Activated T-helper 1 cell treated with anti-CD3 and anti-CD28 coated beads, Interleukin-2, amount 50 U/mL, for 16 hours (primary cell): ENCODE measurements at places on chromosomes 5 and 9.

GRCh38 chr9:123637945-123638634 is 282.1 kb downstream of the CRB2 start:
- no peak for DNase-seq

DNA sequence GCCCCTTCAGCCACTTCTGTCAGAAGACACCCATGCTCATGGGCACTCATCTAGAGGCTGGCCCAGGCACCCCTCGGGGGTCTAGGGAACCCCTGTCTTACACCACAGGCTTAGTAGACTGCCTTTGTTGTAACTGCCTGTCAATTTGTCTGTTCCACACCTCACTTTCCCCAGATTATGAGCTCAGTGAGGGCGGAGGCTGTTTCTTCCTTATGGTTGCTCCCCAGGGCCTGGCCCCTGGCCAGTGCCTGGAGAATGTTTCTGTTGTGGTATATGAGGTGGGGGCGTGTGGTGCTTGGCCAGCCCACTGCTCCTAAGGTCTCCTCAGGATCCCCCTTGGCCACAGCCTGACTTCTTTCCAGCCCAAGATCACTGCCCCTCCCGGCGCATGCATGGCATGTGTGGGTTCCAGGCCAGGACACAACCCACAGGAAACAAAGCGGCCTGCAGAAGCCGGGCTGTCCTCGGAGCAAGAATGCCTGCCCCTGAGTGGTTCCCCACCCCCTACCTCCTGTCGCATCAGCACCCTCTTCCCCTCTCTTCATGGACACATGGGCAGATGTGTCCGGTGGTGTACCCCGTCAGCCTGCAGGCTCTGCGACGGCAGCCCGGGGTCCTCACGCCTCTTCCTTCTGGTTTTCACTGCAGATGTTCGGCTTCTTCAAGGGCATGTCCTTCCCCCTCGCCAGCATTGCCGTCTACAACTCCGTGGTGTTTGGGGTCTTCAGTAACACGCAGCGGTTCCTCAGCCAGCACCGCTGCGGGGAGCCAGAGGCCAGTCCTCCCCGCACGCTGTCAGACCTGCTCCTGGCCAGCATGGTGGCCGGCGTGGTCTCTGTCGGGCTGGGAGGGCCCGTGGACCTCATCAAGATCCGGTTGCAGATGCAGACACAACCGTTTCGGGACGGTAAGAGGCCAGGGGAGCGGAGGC is 17.7 kb downstream of the SLC25A48 start:
- no peak for DNase-seq

GRCh38 chr9:7325995-7326394 is 473.6 kb downstream of the DMAC1 start:
- no peak for DNase-seq

DNA sequence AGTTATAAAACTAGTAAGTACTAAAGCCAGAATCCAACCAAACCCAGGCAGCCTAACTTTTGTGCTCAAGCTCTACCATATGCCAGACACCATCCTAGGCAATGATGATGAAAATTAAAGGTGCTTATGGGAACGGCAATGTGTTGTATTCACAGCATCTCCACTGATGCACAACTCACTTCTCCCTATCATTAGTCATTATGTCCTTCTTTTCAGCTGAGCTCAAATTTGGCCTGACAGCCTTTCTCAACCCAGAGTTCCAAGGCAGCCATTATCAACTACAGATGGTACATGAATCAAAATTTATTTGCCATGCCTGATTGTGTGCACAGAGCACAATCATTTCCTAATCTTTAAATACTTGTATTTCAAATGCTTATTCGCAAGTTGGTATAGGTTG is 121.6 kb upstream of the TNPO1 start:
- no peak for DNase-seq

- peak; percentile 72 for DNase-seq
These were observed 22.1 kb downstream of the PTCH1 start for GRCh38 chr9:95494416-95495371.

DNA sequence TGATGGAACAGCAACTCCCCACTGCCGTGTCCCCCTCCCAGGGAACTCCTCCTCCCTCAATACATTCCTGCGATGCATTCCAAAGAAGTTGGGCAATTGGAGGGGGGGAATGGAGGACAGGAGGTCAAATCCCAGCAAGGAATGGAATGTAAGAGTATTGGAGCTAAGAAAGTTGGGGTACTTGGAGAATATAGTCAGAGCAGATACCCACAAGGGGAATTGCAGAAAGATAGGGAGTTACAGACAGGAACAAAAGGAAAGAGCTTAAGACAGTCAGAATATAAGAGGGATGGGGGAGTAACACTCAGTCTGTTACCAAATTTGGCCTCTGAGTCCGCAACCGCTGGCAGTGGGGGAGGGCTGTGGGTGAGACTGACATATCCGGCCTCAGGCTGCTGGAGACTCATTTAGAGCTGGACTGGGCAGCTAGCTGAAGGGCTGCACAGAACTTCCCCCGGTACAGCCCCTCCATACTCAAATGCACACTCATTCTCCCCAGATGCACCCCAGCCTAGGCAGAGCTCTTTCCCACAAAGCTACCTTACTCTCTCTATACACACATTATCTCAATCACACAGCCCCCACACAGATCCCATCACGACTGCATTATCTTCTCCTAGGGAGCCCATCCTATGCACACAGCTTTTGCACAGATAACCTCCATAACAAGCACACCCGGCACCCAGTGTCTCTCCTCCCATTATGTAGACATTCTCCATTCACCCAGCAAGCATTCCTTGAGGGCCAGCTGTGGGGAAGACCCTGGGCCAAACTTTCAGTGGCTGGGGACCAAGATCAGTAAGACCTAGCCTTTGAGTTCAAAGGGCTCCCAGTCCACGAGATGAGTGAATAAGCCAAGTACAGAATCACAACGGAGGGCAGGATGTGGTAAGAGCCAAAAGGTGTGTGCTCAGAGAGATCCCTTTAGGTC is 3.7 kb downstream of the TLN1 start:
- no peak for DNase-seq

DNA sequence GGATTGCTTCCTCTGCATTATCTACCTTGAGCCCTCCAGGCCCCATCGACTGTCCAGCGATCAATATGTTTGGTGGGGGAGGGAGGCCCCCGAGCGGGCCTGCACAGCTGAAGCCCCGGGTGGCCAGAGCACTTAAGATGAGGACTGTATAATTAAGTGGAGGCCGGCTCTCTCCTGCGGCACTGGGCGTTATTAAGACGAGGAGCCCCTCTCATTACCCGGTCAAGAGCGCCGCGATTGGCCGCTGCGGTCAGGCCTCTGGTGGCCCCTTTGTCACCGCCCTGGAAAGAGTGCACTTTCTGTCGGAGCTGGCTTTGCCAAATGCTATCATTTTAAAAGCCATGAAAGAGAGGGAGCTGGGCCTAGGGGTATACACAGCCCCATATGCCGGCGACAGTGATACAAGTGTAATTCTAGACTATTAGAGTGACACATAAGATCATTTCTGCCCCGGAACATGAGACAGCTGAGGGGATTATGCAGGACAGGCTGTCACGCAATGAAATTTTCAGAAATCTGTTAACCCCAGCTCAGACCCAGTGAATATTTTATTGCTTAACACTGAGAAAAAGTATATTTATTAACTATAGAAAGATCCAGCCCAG is 106.3 kb upstream of the IRX1 start:
- no peak for DNase-seq

DNA sequence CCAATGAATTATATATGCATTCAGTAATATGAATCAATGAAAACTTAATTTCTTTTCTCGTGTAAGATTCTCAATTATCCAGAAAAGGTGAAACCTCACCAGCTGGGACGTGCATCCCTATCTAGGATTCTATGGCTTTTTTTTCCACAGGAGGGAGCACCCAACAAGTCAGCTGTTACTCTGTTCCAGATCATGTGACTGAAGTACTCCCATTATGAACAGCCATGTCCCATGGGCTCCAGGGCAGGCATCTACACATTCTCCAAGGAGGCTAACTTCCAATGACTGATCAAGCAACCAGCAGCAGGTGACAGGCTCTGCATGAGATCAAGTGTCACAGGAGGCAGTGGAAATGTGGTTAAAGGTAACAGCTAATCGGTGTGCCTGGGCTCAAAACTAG is 118.8 kb downstream of the ELAVL2 start:
- no peak for DNase-seq

DNA sequence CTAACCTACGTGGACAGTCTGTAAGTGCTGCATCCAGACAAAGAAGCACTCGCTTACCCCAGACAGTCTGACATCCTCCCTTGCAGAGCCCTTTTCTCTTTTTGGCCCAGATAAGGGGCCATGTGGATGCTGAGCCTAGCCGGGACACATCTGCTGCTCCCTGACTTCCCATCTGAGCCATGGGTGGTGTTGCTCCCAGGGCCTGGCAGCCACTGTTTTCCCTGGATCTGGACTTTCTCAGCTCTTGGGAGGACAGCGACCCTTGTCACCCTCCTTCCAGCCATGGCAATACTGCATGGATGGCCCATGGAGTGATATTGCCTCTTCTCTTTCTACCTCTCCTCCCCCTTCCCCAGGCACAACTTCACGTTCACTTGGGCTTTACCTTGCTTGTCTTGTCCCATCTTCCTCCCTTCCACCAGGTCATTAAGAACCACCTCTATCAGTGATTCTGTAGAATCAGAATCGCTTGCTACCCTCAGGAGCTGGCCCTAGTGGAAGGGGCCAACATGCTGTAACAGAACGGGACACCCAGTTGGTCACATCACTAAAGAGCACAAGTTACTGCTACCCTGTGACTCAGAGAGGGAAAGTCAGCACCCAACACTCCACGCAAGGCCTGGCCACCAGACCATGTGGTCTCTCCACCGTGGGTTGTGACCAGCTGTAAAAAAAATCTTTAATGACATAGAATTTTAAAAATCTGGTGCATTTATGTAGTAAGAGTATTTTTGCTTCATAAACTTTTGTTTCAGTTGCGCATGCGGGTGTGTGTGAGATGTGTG is 4.4 kb downstream of the NEURL1B start:
- no peak for DNase-seq

- DNase-seq = no peak
These were observed 511.0 kb upstream of the TLE4 start for GRCh38 chr9:79060766-79061165.

GRCh38 chr9:86349271-86349670 is 4.9 kb downstream of the TUT7 start:
- no peak for DNase-seq

GRCh38 chr5:167920589-167920988 is 370.9 kb upstream of the WWC1 start:
- no peak for DNase-seq

DNA sequence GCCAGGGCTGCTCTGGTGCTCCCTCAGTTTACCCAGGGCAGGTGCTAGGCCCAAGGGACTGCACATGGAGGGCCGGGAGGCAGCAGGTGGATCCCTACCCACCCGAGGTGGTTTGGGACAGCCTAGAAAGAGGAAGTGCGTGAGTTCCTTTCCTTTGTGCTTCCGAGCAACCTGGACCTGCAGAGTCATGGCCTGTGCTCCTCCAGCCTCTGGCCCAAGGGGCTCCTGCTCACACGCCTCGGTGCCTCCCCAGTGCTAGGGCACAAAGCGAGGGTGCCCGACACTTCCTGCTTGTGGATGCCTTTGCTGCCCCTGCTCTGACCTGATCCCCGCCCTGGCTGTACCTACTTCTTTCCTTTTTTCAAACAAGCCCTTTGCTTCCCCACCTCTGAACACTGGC is 79.3 kb downstream of the RXRA start:
- no peak for DNase-seq

- DNase-seq = no peak
These were observed 26.3 kb upstream of the CDKN2AIPNL start for GRCh38 chr5:134437847-134438581.

DNA sequence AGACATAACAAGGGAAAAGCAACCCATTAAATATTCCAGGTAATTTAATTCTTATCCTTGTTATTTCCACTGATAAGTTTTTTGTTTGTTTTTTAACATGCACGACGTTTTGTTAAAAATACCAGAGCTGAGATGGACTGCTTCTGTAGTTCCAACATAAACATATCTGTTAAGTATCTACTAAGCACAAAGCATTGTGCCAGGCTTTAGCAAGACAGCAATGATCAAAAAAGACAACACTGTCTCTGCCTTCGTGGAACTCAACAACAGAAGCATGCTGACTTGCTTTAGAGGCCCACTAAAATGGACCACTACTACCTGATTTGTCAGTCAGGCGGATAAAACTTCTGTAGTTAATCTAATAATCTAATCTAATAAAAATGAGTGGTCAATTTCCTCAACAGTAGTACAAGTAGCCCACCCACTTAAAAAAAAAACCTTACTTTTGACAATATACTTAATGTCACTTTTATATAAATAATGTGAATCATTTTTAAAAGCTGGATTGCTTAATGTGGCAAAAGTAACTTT is 3.1 kb downstream of the RAB14 start:
- DNase-seq = no peak

GRCh38 chr9:134535171-134535570 is 106.4 kb upstream of the COL5A1 start:
- DNase-seq = no peak

DNA sequence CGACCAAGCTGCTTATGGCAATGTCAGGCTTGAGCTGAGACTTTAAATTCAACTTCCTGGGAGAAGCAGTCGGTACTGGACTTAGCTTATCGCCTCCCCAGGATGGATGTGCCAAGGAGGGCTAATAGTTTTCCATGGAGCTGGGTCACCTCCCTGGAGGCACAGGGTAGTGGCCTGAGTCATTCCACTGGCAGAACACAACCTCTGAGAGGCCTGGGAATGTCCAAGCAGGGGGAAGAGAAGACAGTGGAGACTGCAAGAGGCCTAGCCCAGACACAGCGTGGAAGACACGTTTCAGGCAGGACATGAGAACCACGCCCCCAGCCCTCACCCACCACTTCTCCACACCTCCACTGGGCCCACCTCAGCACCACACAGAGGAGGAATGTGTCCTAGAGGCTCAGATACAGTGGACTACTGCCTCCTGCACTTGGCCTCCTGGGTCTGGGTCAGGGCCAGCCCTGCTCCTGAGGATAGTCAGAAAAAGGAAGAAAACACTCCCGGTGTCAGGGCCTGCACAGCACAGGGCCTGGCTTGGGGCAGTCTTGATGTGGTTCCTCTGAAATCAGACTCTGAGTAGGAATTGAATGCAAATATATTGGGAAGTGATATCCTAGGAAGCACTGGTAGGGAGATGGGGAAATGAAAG is 171.8 kb downstream of the FSTL4 start:
- no peak for DNase-seq

- DNase-seq = no peak
These were observed 211.6 kb downstream of the MSX2 start for GRCh38 chr5:174935854-174936474.

DNA sequence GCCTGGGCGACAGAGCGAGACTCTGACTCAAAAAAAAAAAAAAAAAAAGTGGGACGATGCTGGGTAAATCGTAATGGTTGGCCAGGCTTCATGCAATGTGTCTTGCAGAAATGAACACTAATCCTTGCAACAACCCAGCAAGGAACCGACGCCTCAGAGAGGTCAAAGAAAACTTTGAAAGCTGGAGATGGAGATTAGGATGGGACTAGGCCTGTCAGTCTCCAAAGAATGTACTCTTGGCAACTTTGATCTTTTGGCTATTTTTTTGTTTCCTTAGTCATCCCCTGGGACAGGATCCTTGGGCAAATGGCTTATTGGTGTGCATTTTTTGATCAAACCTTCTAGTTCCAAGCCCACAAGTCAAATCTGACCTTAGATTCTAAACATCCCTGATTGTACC is 10.6 kb upstream of the PWWP2A start:
- DNase-seq = no peak

- no peak for DNase-seq
These were observed 223.7 kb upstream of the GRAMD2B start for GRCh38 chr5:126199467-126199866.
